ENCODE measurements at places on chromosomes 5 and 9.

DNA sequence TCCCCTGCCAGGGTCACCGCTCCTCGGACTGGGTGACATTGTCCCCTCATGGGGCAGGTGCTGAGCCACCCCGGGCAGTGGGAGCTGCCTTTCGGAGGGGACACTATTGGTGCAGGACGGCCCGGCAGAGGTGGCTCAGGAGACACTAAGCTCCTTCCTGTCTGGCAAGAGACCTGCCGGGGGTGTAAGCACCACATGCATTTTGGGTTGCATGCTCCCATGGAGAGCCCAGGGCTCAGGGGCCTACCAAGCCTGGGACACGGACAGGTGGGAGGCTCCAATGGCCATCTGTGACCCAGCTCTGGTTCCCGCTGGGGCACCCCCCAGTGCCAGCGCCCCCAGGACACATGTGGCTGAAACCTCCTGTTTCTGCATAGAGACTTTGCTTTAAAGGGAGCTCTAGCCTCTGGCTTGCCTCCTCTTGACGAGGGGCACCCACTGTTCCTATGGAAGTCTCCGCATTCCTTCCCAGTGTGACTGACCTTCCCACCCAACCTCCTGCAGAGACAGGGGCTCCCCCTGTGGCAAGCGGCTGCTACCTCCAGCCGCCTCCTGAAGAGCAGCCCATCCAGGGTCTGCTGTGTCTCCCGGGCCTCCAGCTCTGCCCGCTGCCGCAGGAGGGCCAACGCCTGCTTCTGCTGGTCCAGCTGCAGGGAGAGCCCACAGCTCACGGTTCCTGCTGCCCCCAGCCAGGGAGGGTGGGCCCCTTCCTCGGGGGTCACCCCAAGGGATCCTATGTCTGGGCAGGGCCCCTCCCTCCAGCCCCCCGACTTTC, 28.1 kb downstream of the CCDC187 start:
- DNase-seq, result peak; percentile 13

- no peak for DNase-seq
These were observed 581.2 kb downstream of the CDH18 start for GRCh38 chr5:19406576-19407365.

- DNase-seq, result peak; percentile 24
These were observed 238.4 kb downstream of the GOLPH3 start for GRCh38 chr5:31935496-31936369.

DNA sequence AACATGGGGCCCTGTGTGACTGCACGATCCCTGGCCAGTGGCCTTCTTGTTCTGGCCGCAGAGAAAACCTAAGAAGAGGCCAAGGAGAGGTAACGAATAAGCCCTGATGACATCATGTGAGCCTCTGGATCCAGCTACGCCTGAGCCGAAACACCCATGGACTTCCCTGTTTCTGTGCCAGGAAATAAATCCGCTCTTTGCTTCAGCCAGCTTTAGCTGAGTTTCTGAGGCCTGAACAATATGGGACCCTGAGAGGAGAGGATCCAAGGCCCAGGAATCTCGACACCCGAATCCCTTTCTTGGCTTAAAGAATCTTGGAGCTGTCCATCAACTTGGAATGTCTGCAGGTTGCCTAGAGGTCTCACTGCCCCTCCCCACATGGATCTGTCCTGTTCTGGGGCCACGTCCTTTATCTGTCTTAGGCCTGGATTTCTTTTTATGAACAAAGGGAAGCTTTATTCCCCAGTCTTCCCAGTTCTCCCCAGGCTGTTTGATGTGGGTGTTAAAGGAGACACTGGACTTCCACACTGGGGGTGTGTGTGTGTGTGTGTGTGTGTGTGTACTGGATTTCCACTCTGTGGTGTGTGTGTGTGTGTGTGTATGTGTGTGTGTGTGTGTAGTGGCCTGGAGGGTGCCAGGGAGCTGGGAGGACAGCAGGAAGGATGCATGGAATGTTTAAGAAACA, 13.7 kb downstream of the IER5L start:
- DNase-seq, result no peak

GRCh38 chr9:126225611-126226609, 100.7 kb upstream of the MVB12B start:
- DNase-seq, result no peak

DNA sequence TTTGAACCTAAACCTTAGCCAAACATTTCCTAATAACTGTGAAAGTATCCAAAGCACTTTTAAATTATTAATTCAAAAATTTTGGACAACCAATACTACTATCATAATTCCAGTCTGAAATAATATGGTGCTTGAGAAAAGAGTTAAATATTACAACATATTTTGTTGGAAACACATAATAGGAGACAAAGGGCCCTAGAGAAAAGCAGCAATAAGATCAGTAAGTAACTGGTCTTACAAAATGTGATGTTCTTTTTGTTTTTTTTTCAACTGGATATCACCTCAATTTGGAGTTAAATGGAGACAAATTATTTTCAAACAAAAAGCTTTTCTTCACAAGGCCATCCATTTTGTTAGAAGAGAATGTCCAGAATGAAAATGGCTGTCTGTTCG, 21.1 kb downstream of the SRFBP1 start:
- no peak for DNase-seq

DNA sequence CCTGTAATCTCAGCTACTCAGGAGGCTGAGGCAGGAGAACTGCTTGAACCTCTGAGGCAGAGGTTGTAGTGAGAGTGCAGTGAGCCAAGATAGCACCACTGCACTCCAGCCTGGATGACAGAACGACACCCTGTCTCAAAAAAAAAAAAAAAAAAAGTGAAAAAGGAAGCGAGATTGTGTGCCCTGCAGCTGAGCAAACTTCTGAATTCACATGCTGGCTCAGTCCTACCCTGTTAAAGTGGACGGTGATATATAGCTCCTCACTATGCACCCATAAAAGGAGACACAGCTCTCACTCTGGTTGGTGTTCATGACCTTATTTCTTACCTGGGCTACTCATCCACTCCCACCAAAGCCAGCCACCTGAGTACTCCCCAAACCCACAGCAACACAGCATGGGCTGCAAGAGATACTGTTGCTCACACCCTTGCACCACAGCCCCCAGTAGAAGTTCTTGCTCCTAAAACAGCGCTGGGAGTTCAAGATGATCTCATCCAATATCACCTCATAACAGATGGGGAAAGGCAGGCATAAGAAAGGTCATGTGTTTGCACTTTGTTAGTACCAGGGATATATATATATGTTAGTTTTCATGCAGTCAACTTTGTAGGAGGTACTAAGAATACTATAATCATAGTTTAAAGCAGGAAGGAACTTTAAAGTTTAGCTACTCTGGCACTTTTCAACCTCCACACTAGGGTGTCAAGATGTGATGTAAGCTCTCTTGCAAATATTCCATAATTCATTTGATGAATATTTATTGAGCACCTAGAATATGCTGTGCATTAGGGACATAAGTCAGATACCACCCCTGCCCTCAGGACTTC, 4.0 kb downstream of the TTLL11 start:
- DNase-seq, result no peak

GRCh38 chr9:122228568-122229484, at the start of gene LHX6:
Gene LHX6 (minus strand): TSS chr9:122228957. CDS start chr9:122228740, 217 bp downstream.
- peak; percentile 70 for DNase-seq

DNA sequence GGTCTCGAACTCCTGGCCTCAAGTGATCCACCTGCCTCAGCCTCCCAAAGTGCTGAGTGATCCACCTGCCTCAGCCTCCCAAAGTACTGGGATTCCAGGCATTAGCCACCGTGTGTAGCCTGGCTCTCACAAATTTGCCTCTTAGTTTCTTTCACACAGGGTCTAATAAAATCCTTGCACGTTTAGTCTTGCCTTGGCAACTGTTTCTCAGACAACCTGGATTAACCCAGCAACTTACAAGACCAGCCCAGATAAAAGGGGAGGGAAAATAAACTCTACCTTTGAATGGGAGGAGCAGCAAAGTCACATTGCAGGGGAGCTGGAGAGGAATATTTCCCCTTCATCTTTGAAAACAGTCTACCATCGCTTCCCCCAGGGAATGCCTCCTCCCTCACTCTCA, 29.3 kb upstream of the GNA14 start:
- DNase-seq, result no peak

DNA sequence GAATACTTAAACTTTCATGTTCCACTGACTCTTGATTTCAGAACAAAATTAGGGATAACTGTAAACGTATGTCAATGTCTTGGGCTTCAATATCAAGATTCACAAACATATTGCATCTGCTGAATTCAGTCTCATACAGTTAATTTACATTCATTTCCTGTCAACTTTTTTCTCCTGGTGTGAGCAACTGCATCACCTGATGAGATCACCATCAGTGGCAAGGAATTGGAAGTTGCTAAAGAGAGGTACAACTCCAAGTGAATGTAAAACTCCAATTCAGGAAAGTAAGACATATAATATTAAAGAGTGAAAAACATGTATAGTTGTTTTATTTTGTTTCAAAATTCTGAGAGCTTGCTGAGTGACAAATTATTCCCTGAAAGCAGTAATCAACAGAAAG, 1336.2 kb upstream of the C9orf72 start:
- no peak for DNase-seq

GRCh38 chr5:16617274-16617968, 624 bp upstream of the RETREG1 start:
- no peak for DNase-seq

- no peak for DNase-seq
These were observed 29.5 kb downstream of the POU4F3 start for GRCh38 chr5:146368137-146368536.

DNA sequence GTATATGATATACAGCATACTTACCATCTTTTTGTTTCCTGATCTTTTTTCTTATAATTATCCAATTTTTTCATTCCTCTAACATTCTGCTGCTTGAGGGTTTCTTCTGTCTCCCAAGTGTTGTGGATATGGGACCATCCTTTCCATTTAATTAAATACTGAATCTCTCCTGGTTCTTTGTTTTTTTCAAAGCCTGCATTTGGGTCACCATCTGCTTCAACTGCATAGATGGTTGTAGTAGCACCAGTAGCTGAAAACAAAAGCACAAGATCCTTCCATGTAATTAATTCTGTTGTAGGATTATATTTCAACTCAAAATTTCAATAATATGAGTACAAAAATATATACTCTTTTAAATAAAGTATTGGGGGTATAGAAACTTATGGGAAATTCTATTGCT, 29.4 kb downstream of the CHD1 start:
- DNase-seq, result no peak

GRCh38 chr9:2134391-2134790, 119.2 kb downstream of the SMARCA2 start:
- no peak for DNase-seq

- DNase-seq, result peak; percentile 13
These were observed 29.0 kb downstream of the GLRA1 start for GRCh38 chr5:151895660-151896030.

GRCh38 chr9:100700689-100701318, 122.9 kb downstream of the CAVIN4 start:
- DNase-seq, result peak; percentile 48

GRCh38 chr5:24767086-24767485, 122.3 kb upstream of the CDH10 start:
- no peak for DNase-seq

DNA sequence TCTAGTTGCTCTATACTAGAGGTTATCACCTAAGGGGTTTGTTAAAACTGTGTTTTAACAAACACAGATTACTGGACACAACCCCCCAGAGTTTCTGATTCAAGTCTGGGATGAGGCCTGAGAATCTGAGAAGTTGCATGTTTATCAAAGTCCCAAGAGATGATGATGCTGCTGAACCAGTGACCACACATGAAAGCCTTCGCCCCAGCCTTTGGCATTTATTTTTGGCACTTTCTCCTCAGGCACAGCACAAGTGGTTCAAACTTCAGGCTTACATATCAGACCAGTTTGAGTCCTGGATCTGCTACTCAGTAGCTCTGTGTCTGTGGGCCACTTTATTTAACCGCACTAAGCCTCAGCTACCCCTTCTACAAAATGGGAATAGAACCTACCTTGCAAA, 407.2 kb upstream of the PIK3R1 start:
- no peak for DNase-seq

GRCh38 chr9:5958273-5958672, 57.2 kb downstream of the RANBP6 start:
- no peak for DNase-seq

DNA sequence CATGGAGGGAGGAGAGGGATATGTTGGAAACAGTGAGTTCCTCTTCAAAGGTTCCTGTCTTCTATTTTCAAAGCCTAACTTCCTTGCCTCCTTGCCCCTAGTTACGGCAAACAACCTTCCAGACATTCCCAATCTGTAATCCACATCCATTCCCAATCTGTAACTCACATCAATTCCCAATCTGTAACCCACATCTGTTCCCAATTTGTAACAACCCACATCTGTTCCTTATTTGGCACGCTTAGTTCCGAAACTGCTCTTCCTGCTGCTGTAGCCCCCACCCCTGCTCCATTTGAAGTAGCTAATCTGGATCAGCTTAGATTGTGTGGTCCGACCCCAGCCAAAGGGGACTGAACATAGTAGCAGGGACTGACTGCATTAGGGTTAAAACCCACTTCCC, 23.9 kb upstream of the IDNK start:
- no peak for DNase-seq

DNA sequence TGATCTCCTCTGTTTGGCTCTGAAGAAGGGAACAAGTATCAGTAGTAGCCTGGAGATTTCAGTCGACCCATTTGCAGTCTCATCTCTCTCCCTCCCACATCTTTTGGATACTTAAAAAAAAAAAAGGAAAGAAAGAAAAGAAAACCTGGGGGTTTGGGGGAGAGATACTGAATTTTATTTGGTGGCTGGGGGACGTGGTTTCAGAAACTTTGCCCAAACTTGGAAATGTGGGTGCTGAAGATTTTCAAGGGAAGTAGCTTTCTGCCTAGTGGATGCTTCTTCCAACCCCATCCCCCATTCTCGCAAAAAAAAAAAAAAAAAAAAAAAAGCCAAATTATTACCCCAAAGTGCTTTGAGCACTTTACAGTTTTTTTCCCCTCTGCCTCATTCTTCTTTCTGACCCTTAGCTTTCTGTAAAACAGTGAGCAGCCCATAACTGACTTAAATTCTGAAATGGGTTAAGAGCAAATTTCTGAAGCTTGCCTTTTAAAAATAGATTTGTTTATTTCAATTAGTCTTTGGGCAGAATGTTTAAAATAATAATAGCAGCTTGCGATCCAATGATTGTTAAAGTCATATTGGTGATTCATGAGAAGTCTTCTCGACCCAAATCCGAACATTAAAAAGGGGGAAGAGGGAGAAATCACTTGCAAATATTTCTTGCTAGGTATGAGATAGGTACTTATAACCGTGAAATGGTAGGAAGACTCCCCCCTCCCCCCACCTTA, 894 bp downstream of the FST start:
- DNase-seq, result peak; percentile 39

GRCh38 chr9:91900055-91900796, 49.8 kb downstream of the ROR2 start:
- no peak for DNase-seq

DNA sequence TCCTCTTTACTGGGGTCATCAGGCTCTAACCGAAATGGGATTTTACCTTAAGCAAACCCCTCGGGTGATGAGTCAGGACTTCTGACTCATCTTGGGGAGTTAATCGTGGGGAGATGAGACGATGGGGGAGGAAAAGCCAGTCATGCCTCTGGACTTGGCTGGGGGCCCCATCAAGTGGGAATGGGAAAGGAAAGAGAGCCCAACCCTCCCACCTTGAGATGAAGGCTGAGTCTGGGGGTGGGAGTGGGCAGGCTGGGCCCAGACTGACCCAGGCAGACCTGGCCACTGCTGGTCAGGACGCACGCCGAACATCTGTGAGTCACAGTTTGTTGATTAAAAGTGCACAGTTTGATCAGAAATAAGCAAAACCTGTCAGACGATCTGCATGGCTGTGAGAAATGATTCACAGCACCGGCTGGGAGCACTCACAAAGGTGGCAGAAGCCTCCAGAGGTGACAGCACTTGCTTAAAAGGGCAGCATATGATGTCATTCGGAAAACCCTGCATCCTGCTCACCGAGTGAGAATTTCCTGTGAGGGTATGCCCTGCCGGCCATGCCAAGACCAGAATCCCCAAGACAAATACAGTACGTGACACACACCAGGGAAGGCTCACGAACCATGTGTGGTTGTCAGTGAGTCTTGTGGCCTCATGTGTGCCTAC, 50.0 kb upstream of the SLC25A51 start:
- peak; percentile 99 for DNase-seq
